ENCODE measurements at places on chromosomes 7 and 10. TPM values are rescaled to one million over a fixed set of nuclear protein-coding genes. Genes with fewer than 3 reads are reported as not detected.
A peak's percentile ranks its signal among the peaks of the same experiment; 100 is the strongest.

GRCh38 chr10:131786756-131787605, 113.8 kb upstream of the PPP2R2D start:
- no peak overlapping the region for H3K27ac ChIP-seq
- H3K4me1 ChIP-seq, result no peaks in the 10 kb centered on the region
- no peak overlapping the region for H3K4me3 ChIP-seq
- DNase-seq, result peak; percentile 2
- no peaks in the 10 kb centered on the region for H3K36me3 ChIP-seq

- no peak for DNase-seq
- H3K36me3 ChIP-seq, result no peaks in the 10 kb centered on the region
- 0 out of 2 replicates have a peak, but pooled peaks cover 3% of the 10 kb centered on the region for H3K27me3 ChIP-seq
- no peak overlapping the region for H3K4me3 ChIP-seq
Observed at GRCh38 chr7:1368682-1369571, 90.3 kb downstream of the MICALL2 start.

- no peaks in the 10 kb centered on the region for H3K27me3 ChIP-seq
- no peaks in the 10 kb centered on the region for H3K4me1 ChIP-seq
- H3K4me3 ChIP-seq, result no peak overlapping the region
- H3K36me3 ChIP-seq, result no peaks in the 10 kb centered on the region
Observed at GRCh38 chr7:150824379-150825177, 24.0 kb downstream of the TMEM176A start.

- no peaks in the 10 kb centered on the region for H3K4me1 ChIP-seq
- no peak overlapping the region for H3K4me3 ChIP-seq
- H3K36me3 ChIP-seq, result no peaks in the 10 kb centered on the region
Observed at GRCh38 chr7:109213081-109213480, 643.4 kb downstream of the DNAJB9 start.

- H3K27me3 ChIP-seq, result no peaks in the 10 kb centered on the region
- H3K36me3 ChIP-seq, result no peaks in the 10 kb centered on the region
- H3K4me3 ChIP-seq, result no peak overlapping the region
Observed at GRCh38 chr7:116632384-116632783, 39.6 kb upstream of the MET start.

DNA sequence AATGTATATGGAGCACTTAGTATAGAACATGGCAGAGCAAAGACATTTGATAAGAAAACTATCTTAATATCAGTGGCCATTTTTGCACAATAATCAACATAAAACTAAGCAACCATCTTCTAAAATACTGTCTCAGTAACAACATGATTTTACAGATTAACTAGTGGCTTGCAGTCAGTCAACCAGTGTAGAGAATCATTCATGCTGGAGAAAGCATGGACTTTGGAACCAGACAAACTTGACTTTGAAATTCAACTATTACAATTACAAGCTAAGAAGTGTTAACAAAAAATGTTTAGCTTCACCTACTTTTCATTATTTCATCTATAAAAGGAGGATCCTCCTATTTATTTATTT, 27.7 kb downstream of the CUBN start:
- no peak overlapping the region for H3K27ac ChIP-seq
- DNase-seq, result no peak
- no peak overlapping the region for H3K4me3 ChIP-seq
- H3K36me3 ChIP-seq, result no peaks in the 10 kb centered on the region
- H3K27me3 ChIP-seq, result no peaks in the 10 kb centered on the region

DNA sequence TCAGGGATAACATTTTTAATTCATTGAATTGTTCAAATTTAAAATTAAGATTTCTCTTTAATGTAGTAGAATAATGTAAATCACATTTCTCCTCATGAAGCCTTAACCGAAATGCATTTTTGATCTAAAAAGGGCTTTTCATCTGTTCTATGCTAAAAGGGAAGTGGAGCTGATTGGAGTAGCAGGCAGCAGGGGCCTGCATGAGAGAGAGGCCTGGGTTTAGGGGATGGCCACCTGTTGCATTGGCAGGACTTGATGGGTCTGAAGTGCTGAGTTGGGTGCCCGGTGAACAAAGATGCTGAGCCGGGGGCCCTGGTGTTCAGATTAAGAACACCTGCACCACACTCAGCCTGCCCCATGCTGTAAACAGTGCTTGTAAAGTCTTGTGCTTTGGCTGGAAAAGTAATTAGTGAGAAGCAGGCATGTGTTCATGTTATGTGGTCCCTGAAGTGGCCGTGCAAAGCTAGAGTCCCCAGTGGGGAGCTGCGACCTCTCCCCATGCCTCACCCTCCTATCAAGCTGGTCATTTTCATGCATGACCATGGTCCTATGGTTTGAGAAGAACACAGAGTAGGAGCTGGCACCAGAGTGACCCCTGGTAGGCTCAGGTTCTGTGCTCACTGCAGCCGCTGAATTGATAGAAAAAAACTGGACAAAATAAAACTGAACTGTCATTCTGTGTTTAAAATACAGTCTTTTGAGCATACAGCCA, 124.3 kb downstream of the ADCY1 start:
- H3K27me3 ChIP-seq, result no peaks in the 10 kb centered on the region
- DNase-seq, result no peak
- no peaks in the 10 kb centered on the region for H3K36me3 ChIP-seq

NPY4R2 gene
- total RNA-seq, result not detected

DNA sequence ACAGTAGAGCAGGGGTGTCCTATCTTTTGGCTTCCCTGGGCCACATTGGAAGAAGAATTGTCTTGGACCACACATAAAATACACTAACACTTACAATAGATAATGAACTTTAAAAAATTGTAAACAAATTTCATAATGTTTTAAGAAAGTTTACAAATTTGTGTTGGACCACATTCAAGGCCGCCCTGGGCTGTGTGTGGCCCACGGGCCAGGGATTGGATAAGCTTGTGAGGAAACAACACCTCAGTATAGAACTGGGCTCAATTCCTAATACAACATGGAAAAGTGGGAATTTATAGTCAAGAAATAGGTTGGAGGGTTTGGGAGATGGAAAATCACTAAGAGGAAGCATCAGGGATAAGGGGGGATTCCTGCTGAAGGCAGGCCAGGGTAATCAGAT, 17.7 kb downstream of the ZNF277 start:
- DNase-seq, result no peak
- H3K4me3 ChIP-seq, result no peak overlapping the region
- H3K36me3 ChIP-seq, result no peaks in the 10 kb centered on the region
- no peaks in the 10 kb centered on the region for H3K27me3 ChIP-seq

SLF2 gene
- 19.6 TPM for total RNA-seq

GRCh38 chr10:121921238-121921931, 6.4 kb downstream of the ATE1 start:
- H3K27ac ChIP-seq, result no peak overlapping the region
- no peaks in the 10 kb centered on the region for H3K27me3 ChIP-seq
- H3K36me3 ChIP-seq, result no peaks in the 10 kb centered on the region

- no peak overlapping the region for H3K4me3 ChIP-seq
- H3K4me1 ChIP-seq, result no peaks in the 10 kb centered on the region
- DNase-seq, result no peak
- H3K27me3 ChIP-seq, result no peaks in the 10 kb centered on the region
Observed at GRCh38 chr7:113087071-113087998, 708 bp upstream of the GPR85 start.

- DNase-seq, result no peak
- no peaks in the 10 kb centered on the region for H3K27me3 ChIP-seq
- no peaks in the 10 kb centered on the region for H3K4me1 ChIP-seq
- no peaks in the 10 kb centered on the region for H3K36me3 ChIP-seq
- no peak overlapping the region for H3K27ac ChIP-seq
Observed at GRCh38 chr10:34495938-34496337, 319.2 kb downstream of the PARD3 start.

GIMAP5 gene
- 4.5 TPM for total RNA-seq

GRCh38 chr10:122019414-122019975, 30.5 kb downstream of the TACC2 start:
- H3K36me3 ChIP-seq, result no peaks in the 10 kb centered on the region
- no peaks in the 10 kb centered on the region for H3K27me3 ChIP-seq
- H3K4me1 ChIP-seq, result no peaks in the 10 kb centered on the region
- H3K4me3 ChIP-seq, result no peak overlapping the region
- no peak overlapping the region for H3K27ac ChIP-seq
- no peak for DNase-seq

DNA sequence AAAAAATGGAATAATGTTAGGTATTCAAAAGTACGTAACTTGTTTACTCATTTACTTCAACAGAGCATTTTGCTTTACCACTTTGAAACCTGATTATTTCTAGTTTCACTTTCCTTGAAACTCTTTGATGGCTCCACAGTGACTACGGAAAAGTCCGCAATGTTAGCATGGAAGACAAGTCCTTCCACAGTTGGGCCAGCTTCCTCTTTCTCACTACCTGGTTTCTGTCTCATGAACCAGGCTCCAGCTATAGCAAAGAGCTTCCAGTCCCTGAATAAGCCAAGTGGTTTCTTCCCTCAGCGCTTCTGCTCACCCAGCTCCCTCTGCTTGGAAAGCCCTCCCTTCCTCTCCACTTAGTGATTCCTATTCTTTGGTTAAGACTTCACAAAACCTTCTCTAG, 44.8 kb upstream of the SLC16A12 start:
- H3K27ac ChIP-seq, result no peak overlapping the region
- H3K4me1 ChIP-seq, result no peaks in the 10 kb centered on the region
- DNase-seq, result no peak
- H3K36me3 ChIP-seq, result no peaks in the 10 kb centered on the region
- H3K27me3 ChIP-seq, result no peaks in the 10 kb centered on the region

- no peak overlapping the region for H3K4me3 ChIP-seq
- H3K27me3 ChIP-seq, result no peaks in the 10 kb centered on the region
- DNase-seq, result no peak
- H3K27ac ChIP-seq, result no peak overlapping the region
Observed at GRCh38 chr10:25758041-25758457, 176.0 kb upstream of the MYO3A start.

ZNF716 gene
- not detected for total RNA-seq

AKR1C2 gene
- 0.44 TPM for total RNA-seq

DNA sequence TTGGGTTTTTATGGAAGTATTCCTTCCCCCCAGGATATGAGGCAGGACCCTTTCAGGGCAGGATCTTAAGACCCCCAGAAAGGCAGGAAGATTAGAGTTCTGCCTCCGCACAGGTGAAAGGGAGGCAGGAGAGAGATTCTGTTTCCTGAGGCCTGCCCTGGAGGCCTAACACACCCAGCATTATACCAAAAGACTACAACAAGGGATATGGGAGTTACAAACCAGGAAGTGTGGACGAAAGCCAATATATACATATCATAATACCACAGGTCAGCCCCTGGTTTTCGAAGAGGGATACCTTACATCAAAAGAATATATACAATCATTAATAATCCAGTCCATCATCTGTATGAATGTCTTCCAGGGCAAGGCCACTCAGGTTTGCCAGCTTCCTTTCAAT, 14.2 kb downstream of the MINPP1 start:
- no peak overlapping the region for H3K27ac ChIP-seq
- no peaks in the 10 kb centered on the region for H3K36me3 ChIP-seq
- no peak overlapping the region for H3K4me3 ChIP-seq

DNA sequence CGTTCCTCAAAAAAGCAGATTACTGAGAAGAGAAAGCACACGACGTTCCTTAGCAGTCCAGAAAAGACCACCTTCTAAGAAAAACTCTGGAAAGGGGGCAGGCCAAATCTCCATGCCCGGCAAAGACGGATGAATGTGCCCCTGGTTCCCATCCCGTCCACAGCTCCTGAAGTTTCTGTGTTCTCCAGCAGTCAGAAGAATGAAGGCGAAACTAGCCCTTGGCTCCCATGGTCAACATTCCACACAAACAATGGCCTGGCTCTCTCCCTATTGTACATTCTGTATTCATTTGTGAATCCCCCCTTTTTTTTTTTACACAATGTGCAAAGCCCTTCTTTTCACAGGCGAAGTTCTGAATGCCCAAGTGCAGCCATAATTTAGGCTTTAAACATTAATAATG, 5.3 kb downstream of the CTBP2 start:
- no peak overlapping the region for H3K27ac ChIP-seq
- DNase-seq, result no peak
- peaks cover 3% of the 10 kb centered on the region for H3K27me3 ChIP-seq
- no peaks in the 10 kb centered on the region for H3K4me1 ChIP-seq
- H3K4me3 ChIP-seq, result no peak overlapping the region

- no peak for DNase-seq
- H3K4me3 ChIP-seq, result no peak overlapping the region
Observed at GRCh38 chr10:127415901-127416581, 133.1 kb upstream of the NPS start.
